Hypothalamus (tissue), 51 donors: ENCODE measurements at places on chromosomes 5 and 9.

- DNase-seq: no peak
These were observed 89.6 kb downstream of the RIC1 start for GRCh38 chr9:5718296-5719032.

GRCh38 chr5:123094919-123095797, 6.1 kb downstream of the PRDM6 start:
- no peak for DNase-seq

- no peak for DNase-seq
These were observed 202.2 kb upstream of the RPS23 start for GRCh38 chr5:82480331-82480730.

DNA sequence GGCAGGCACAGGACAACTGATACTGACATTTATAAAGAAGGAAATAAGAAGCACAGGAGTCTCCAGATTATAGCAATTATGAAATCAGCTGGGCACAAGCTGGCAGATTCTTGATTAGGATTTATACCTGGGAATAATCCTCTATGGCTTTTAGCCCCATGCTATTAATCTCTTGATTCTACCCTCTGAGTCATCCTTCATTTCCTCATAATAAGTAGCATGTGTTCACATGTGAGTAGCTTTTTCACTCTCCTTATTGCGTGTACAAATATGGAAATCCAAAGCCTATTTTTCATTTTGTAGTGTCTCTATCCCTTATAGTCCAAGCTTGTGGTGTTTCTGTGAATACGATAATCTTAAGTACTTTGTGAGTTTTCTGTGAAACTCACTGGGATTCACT, 185.0 kb upstream of the PRLR start:
- DNase-seq: no peak

GRCh38 chr5:73901043-73901442, 275.0 kb downstream of the ARHGEF28 start:
- no peak for DNase-seq

DNA sequence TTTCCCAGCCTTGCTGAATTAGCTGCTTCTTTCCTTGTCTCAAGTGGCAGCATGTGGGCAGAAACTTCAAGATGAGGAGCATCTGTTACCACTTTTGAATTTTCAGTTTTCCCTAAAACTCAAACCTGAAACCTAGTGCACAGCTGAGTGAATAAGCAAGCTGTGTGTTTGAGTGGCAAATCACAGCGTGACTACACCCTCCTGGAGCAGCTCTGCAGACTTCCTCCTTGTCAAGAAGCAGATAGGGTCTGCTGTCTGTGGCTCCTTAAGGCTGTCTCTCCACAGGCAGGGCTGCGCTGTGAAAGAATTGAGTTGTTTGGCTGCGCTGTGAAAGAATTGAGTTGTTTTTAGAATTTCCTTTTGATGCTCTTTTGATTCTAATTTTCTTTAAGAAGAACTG, 179.7 kb upstream of the HAPLN1 start:
- no peak for DNase-seq

DNA sequence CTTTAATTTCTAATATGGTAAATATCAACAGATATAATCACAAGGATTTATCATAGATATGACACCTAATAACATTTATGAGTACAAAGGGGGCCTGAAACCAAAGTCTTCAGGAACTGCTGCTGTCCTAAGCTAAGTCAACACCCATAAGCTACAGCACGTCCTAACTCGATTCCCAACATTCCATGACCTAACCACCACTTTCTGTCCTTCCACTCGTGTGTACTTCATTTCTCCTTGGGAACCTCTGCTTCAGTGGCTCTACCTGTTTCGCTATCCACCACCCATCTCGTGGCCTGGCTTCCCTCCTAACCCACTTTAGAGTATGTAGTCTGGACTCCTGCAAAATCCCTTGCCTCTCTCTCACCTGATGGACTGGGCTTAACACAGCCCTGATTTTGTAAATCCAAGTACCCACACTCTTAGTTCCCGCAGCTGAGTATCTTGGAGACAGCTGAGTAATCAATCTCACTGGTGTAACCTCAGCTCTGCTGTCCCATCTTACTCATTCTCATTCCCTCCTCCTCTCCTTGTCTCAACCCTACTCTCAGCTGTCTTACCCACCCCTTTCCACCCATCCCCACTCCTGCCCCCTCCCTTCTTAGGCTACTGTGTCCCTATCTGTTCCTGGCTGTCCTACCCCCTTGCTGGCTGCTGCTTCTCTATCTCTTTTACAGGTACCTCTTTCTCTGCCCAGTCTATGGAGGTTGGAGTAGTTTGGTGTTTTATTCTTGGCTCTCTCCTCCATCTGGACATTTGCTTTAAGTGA, 101.8 kb downstream of the MAST4 start:
- no peak for DNase-seq

DNA sequence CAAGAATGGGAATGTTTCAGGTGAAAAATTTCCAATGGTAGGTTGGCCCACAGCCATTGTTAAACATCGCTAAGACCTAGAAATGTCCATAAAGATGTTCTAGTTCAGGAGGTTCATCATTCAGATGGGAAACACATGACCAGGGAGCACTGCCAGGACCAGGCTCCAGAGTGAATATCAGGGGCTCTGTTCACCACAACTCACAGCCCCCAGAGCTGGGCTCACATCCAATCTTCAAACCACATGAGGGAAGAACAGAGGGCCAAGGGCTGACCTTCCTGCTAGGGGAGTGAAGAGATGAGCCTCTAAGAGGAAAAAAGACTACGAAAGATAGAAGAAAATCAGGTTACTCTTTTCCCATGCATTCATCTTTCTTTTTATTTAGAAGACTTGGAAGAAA, 205.8 kb downstream of the SEMA5A start:
- no peak for DNase-seq

- no peak for DNase-seq
These were observed 34.5 kb upstream of the SAP30L start for GRCh38 chr5:154411338-154411737.

DNA sequence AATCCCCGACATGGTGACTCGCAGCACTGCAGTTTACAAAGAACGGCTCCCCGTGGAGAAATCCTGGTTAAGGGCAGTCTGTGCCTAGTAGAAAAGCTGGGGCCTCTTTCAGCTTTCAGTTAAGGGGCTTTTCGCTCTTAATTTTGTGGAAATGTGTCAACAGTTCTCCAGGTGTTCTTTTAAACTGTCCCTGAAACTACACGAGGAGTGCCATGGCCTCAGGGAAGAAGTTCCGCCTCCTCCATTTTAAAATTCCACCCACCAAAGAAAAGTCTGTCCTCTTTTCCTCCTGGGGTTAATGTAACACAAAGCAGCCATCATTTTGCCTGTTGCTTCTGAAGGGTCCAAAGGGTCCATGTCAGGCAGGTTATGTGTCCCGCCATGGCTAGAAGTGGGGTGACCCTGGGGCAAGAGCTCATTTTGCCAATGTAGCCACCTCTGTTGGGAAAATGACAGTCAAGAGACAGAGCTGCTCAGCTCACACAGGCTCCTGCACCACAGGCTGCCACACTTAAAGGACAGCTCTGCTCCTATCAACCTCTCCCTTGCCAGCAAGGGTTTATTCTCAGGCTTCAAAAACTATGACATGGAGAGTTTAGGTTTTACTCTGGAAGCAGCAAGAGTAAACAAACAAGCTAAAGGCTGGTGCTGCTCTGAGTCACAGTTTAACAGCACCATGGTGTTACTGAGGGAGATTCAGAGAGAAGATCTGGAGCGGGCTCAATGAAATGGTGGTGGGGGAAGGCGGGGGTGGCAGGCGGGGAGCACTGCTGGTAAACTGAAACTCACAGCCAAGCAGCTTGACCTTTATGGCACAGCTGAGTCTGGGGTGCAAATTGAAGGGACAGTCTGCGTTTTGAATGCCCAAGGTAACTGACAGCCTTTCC, 3.2 kb downstream of the WHRN start:
- no peak for DNase-seq

GRCh38 chr9:95620314-95620713, 103.5 kb upstream of the PTCH1 start:
- DNase-seq: no peak

- DNase-seq: no peak
These were observed 679.8 kb upstream of the FTMT start for GRCh38 chr5:121171834-121172233.

GRCh38 chr5:116908537-116908936, 333.9 kb upstream of the SEMA6A start:
- no peak for DNase-seq

GRCh38 chr5:32942225-32942989, 231.3 kb downstream of the NPR3 start:
- DNase-seq: no peak

GRCh38 chr9:129023908-129024233, 4.3 kb downstream of the SH3GLB2 start:
- no peak for DNase-seq

GRCh38 chr9:972501-973294, 3.8 kb upstream of the DMRT3 start:
- no peak for DNase-seq

DNA sequence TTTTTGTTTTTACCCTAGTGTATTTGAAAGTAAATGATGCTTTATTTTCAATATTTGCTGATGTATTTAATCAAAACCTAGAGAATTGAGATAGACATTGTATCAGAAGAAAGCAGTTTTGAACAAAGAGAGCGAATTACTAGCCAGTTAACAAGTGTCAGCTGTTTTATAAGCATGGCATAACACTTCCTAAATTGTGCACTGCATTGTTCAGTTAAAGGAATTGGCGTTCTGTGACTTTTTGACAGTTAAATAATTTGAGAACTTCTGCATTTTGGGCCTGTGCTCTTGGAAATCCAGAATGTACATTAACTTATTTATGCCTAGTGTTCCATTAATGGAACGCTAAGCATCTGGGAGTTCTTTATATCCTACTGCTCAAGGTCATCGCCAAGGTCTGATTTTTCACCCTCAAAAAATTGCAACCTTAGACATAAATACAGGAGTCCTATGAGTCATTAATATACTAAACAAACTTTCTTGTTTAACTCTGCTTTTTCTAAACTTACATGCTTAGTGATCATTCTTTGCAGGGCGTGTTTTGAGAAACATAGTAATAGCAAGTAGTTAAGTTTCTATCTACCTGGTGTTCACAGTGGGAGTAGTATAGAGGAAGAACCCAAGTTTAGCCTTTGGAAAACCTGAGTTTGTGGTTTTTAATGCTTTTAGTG, 31.1 kb downstream of the RASA1 start:
- DNase-seq: no peak

GRCh38 chr5:26227245-26227644, 811.1 kb downstream of the CDH9 start:
- no peak for DNase-seq

DNA sequence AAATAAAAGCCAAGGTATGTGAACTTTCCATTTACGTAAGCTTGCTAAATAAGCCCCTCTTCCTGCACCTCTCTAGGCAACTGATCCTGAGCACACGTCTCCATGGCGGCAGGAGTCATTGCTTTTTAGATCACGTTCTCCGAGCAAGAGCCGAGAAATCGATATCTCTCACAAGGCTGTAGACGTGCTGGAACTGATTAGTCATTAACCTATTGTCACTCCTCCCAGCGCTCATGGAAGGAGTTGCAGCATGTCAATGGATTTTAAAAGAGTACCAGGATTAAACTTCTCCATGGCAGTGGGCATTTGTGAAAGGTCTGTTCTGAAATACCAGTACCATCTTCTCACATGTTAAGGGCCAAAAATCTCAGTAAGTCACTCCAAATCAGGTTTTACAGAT, 4.7 kb upstream of the ADCY2 start:
- DNase-seq: no peak

DNA sequence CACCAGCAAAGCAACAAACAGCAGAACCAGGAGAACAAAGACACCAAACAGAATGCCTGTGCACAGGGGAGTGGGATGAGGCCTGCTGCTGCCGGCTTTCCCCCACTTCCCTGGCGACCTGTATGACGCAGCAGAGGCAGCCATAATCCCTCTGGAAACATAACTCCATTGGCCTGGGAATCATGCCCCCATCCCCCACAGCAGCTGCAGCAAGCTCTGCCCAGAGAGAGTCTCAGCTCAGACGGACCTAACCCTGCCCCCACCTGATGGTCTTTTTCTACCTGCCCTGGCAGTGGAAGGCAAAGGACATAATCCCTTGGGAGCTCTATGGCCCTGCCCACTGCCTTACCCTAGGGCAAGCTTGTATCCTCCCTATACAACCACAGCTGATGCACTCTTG, 81.8 kb upstream of the FANCC start:
- no peak for DNase-seq

GRCh38 chr9:126615245-126615790, 1.6 kb downstream of the LMX1B start:
- DNase-seq: no peak

GRCh38 chr5:154318691-154319090, 127.1 kb upstream of the SAP30L start:
- no peak for DNase-seq

DNA sequence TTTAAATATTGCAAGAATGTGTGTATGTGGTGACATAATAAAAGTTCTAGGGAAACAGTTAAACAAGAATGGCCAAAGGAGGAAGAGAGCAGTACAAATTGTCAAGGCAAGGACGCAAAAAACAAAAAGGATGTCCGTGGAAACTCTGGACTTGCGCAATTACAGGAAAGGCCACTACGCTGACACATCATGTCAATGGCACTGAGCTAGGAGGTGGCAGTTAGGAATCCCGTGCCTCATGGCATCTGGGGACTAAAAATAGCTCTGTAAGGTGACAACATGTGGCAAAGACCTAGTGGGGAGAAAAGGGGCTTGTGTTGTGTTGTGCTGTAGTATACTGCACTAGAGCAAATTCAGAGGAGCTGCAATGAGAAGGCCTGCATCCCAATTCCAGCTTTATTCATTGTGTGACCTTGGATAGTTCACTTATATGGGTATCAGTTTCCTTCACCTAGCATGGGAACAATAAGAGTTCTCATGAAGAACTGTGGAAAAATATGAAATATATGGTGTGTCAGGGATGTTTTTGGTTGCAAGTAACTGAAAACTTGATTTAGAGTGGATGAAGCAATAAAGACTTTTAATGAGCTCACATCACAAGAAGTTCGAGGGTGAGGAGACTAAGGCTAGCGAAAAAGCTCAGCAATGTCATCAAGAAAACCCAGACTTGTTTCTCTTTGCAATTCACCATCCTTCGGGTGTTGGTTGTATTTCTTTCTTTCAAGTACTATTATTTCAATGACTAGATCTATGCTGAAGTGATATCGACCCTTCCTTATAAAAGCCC, 124.1 kb upstream of the STC2 start:
- DNase-seq: no peak

GRCh38 chr5:17817990-17818389, 183.7 kb downstream of the TAF11L14 start:
- DNase-seq: no peak

DNA sequence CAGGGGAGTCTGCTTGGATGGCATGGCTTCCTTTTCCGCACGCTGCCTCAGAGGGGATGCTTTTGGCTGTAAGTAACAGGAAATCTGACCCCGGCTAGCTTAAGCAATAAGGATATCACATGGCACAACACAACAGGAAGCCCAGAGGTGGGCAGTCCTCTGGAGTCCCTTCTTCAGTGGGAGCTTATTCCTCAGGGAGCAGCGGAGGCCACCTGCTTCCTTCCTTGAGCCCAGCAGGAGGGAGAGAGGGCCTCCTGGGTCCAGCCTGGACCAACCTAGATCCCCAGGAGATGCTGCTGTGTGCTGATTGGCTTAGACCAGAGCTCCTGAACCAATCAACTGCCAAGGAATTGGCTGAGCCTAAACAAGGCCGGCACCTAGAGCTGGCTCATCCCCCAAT, 66.3 kb downstream of the C9orf50 start:
- DNase-seq: no peak
